ENCODE measurements at places on chromosomes 12 and 14.

DNA sequence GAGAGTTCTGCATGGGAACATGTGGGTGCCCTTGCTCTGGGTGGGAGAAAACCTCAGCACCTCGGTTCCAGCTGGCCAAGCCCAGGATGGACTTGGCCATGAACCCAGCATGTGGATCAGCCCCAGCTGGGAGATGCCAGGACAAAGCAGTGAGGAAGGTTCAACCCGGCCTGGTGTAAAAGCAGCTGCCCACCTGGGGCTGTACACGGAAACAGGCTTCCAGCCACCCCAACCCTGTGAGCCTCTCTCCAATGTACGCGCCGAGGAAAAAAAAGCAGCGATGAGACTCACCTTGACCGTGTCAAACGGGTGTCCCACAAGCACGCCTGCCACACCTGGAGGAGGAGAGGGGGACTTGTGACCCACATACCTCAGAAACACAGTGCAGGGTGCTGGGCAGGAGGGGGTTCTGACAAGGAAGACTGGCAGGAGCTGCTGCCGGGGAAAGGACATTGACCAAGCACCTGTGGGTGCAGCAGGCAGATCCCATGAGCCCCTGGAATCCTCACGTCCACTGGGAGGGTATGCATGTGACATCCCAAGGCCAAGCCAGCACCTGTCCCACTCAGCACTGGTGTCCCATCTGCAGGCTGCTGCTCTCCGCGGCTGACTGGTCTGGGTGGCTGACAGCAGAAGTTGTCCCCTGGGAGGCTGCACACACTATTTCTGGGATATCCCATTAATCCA, 7.5 kb downstream of the SLC25A29 start:
- no peak for DNase-seq

DNA sequence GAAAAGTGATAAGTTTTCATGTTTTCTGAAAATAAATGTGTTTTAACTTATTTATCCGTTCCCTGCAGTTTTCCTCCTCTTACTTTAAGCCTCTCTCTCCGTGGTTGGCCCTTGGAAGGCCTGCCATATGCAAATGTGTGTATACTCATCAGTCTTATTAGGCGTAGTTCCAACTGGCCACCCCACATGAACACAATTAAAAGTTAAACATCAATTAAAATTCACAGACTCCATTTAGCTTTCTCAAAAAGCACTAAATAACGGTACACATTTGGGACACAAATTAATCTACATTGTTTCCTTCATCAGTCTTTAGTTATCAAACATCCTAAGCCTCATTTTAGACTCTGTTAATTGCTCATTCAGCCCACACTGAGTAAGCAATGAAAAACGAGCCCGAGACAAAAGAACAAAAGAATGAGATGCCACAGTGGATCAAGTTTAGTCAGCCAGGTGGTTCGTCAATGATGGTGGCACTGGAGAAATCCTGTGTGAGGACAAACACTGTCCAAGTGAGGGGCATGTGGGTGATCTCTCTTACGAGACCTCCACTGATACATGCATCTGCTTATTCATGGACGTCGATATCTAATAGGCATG, 76.0 kb upstream of the TMCC3 start:
- DNase-seq = no peak

GRCh38 chr14:72500234-72500838, 393.6 kb downstream of the DPF3 start:
- no peak for DNase-seq

- no peak for DNase-seq
Measured at GRCh38 chr12:1421091-1421846, 173.1 kb downstream of the FBXL14 start.

GRCh38 chr12:64486657-64487056, 34.7 kb downstream of the TBK1 start:
- DNase-seq = no peak

- DNase-seq = no peak
Measured at GRCh38 chr12:24562771-24563431, 386.0 kb downstream of the BCAT1 start.

GRCh38 chr14:56309198-56309597, 191.0 kb downstream of the PELI2 start:
- DNase-seq = no peak

DNA sequence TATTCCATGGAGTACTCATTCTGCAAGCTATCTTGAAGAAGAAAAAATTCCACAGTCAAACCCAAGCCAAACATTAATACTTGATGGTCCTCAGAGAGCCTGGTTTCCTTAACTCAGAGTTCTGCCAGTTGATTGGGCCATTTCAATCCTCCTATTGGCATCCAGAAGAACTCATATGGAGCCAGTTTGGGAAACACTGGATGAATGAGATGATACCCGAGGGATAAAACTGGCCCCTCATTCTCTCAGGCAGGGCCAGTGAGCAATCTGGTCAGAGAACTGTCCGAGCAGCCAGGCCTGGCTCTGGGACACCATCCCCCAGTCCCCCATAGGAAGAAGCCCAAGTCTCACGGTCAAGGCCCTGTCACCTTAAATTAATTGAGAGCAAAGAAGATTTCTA, 48.8 kb downstream of the NUAK1 start:
- no peak for DNase-seq

DNA sequence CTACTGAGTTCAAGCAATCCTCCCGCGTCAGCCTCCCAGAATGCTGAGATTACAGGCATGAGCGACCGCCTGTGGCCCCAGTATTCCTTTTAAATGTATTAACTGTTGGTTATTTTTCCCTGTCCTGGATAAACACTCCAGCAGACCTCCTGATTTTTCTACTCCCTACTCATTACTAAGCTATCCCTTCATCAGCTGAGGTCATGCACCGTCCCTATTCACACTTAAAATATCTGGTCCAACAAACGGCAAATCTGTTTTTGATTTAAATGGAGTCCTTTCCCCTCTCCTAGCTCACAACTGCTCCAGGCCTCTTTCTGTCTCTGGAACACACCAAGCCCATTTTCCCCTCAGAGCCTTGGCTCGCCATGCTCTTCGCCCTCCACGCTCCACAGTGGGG, 1003.3 kb upstream of the TMEM132C start:
- DNase-seq = no peak

DNA sequence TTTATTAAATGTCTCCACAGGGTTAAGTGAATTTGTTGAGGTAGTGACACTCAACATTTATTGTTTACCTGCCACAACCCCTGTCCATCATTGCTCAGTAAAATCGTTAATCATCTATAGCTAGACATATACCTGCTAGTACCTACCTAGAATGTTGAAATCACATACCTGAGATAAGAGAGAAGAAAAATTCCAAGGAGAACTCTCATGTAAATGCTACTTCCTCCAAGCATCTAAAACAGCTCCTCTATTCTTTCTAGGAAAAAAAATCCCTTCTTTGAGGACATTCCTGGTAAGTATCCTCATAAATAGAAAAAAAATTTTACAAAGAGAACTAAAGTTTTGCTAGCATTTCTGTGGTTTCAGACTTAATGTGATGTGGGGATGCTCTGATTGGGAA, 325.1 kb downstream of the DAD1 start:
- no peak for DNase-seq

DNA sequence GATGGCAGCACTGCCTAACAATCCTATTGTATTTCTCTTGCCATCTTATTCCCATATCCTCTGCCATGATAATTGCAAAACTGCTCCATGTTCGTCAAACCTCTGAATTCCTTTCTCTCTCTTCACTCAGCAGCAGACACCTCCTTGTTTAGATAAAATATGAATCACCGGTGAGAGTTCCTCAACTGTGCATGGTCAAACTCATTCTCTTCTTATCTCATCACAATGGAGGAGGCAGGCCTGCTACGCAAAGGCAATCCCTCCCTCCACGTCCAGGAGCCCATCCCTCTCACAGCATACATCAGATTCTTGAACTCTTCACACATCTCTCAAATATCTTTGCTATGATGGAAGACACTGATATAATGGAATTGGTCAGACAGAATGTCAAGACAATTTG, 90.1 kb upstream of the DAAM1 start:
- no peak for DNase-seq

DNA sequence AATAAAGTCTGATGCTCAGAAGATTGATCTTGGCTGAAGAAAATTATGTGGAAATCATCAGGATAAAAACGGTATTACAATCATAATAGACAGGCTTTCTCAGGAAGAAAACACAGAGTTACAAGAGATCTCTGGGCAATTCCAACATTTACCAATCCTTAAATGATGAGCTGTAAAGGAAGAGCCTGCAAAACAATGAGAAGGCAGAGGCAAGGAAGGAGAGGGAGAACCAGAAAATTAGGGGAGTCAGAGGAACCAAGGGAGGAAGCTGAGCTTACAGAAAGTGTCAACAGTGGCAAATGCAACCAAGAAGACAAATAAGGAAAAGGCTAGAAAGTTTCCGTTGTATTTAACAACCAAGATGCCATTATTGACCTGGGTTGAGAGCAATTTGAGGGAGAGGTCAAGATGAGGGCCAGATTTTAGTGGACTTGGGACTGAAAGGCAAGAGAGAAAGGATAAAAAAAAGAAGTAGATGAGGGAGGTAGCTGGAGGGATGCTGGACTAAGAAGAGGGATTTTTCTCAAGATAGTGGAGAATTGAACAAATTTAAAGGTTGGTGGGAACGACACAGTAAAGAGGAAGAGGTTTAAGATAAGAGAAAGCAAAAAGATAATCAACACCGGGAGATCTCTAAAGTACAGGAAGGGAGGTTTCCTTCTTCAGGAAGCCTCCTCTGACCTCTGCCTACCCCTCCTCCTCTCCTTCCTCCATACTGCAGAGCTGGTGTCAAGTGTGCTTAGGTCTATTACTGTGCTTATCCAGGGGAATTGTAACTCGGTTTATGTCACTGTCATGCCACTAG, 116.9 kb downstream of the DUSP6 start:
- no peak for DNase-seq

- peak; percentile 10 for DNase-seq
Measured at GRCh38 chr14:60723116-60723906, 840 bp downstream of the SIX4 start.

GRCh38 chr12:43290836-43291235, 261.2 kb downstream of the ADAMTS20 start:
- no peak for DNase-seq

GRCh38 chr14:101826351-101826750, 64.8 kb downstream of the PPP2R5C start:
- no peak for DNase-seq

DNA sequence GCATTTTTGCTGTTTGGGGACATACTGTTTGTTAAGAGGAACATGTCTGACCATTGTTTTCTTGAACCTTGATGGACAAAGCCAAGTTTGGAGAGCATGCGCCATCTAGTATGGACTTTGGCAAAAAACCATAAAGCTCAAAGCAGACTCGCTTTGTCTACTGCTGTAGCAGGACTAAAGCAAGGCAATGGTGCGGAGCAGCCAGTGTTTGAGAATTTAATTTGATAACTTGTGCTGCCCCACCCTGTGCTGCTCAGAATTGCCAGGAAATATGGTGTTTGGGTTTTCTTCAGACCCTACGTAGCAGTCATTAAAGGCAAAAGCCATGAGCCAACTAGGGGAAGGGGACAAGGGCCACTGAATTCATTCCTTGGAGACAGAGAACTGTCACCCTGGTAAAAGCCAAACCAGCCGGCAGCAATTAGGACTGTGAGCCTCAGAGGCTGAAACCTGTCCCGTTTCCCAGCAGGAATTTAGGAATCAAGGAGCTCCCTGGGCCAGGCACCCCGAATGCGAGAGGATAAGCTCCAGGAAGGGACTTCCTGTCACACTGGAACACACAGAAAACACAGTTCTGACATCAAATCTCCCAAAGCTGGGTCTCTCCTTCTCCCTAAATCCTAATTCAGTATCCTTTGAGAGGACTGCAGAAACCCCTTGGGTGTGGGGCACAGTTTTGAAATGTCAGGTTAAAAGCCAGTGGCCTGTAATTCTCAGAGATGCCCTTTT, 1.1 kb downstream of the AVIL start:
- DNase-seq = no peak

DNA sequence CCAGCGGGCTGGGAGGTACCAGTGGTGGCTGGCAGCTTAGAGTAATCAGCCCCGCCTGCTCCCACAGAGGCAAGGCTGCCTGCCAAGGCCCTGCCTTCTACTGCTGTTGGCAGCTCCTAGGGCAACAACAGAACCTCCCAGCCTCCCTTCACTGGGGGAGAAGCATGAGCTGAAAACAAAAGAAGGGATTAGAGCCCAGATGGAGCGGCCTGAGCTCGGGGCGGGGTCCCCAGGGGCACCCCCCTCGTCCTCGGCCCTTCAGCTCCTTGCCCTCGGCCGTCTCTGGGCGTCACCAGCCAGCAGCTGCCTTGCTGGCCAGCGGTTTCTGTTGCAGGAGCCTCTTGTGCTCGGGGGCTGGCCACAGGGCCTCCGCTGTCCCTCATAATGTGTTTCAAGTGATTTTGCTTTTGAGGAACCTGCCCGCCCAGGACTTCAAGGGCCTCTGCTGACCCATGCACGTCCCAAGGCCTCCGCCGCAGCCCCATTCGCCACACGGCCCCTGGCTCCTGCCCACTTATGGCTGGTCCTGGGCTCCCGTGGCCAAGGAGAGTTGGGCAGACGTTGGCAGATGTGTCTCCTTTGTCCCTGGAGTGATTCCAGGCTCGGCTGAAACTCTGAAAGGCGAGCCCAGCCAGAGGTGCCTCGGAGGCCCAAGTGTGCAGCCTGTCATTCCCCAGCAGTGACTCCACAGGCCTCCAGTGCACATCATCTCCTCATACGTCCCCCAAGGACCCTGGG, 49.7 kb downstream of the PSMA6 start:
- peak; percentile 99 for DNase-seq

GRCh38 chr14:87869619-87870583, 123.1 kb downstream of the GALC start:
- DNase-seq = no peak
